ENCODE measurements at places on chromosomes 11 and 22.

GRCh38 chr11:119461229-119461963 lies 38.4 kb upstream of the THY1 start:
- no peak for DNase-seq

DNA sequence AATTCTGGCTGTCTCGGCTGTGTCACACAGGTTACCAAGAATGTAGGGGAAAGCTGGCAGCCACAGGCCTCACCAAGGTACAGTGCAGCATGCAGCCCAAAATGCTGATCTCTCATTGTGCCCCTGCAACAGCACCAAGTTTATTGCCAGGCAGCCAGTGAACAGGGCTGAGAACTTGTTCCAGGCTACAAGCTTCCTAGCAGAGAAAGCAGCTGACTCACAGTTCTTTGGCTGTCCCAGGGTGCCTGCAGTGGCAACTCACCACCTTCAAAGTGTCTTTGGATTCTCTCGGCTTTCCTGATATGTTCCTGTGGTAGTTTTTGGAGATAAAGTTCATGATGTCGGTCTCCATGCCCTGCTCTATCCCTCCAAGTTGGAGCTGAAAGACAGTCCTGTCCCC lies 719.1 kb upstream of the ANO3 start:
- no peak for DNase-seq

GRCh38 chr11:60700689-60701468 lies 1.5 kb downstream of the MS4A8 start:
- peak; percentile 25 for DNase-seq

DNA sequence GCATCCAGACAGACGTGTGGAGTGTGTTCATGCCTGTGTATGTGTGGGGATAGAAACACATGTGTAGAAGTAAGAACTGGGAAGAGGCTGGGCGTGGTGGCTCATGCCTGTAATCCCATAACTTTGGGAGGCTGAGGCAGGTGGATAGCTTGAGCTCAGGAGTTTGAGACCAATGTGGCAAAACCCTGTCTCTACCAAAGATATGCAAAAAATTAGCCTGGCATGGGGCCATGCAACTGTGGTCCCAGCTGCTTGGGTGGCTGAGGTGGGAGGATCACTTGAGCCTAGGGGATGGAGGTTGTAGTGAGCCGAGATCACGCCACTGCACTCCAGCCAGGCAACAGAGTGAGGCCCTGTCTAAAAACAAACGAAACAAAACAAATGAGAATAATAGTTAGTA lies 1166.6 kb downstream of the TBC1D22A start:
- no peak for DNase-seq

GRCh38 chr11:490186-490929 lies 16.7 kb downstream of the RNH1 start:
- DNase-seq = no peak

DNA sequence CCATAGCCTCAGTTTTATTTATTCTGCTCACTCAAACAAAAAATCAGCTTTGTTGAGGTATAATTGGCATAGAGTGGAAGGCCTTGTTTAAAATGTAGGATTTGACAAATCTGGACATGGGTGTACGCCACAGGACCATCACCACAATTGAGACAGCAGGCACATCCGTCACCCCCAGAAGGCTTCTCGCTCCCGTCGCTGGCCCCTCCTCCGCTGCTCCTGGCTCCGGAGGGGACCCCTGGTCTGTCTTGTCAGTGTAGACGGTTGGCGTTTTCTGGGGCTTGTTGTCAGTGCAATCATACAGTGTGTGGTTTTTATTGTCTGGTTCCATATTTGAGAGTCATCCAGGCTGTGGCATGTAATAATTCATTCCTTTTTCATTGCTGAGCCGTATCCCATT lies 97.6 kb downstream of the KCNQ1 start:
- DNase-seq = no peak

GRCh38 chr11:73308961-73309919 lies 1.2 kb downstream of the ARHGEF17 start:
- peak; percentile 40 for DNase-seq

DNA sequence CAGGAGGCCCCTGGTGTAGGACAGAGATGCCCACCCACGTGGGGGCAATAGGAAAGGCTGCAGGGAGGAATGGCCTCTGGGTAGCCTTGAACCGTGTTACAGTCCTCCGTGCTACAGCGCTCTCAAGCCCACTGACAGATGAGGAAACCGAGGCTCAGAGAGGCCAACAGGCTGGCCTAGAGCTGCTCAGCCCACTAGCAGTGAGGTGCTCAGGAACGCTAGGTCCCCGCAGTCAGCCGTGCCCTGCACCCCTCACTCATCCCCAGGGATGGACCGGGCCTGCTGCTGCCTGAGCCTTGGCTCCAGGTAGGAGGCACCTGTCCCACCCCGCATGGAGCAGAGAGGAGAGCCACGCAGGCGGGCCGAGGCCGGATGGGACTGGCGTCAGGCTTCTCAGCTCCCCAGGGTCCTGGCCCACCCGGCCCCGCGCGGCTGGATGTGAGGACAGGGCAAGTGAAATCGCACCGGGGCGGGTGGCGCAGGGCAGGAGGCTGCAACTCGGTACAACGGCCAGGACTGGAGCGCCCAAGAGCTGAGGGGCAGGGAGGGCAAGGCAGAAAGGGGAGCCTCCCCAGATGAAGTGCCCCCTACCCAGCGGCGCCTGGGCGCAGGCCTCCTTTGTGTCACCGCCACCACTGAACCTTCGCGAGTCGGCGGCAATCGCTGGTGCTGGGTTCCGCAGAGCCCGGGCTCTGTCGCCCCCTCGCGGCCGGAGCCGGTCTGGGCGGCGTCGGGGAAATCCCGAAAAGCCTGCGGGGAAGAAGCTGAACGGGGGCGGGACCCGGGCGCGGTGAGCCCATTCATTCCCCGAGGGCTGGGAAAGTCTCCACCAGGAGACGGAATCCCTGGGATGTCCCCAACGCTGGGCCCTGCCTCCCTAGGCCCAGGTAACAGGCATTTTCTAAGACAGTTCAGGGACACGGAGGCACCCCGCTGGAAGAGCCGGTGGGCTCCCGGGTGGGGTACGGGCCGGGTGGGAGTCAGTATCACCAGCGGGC lies 8.4 kb upstream of the SLC2A11 start:
- DNase-seq = peak; percentile 65

GRCh38 chr11:71473793-71474080 lies 20.7 kb downstream of the NADSYN1 start:
- no peak for DNase-seq

GRCh38 chr11:12653729-12654128 lies 20.5 kb upstream of the TEAD1 start:
- DNase-seq = no peak

DNA sequence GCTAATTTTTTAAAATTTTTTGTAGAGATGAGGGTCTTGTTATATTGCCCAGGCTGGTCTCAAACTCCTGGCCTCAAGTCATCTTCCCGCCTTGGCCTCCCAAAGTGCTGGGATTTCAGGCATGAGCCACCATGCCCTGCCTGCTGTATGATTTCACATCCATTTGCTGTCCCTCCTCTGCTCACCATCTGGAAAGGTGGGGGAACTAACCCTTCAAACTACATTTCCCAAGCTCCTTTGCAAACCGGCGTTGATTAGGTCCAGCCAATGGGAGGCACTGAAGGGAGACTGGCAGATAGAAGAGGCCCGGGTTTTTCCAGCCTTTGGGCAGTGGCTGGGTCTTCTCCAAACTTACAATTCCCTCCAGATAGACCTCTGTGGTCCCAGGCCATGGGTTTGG lies 19.3 kb downstream of the RFPL1 start:
- peak; percentile 65 for DNase-seq

GRCh38 chr11:70078781-70079616 lies 882 bp downstream of the ANO1 start:
- DNase-seq = no peak

DNA sequence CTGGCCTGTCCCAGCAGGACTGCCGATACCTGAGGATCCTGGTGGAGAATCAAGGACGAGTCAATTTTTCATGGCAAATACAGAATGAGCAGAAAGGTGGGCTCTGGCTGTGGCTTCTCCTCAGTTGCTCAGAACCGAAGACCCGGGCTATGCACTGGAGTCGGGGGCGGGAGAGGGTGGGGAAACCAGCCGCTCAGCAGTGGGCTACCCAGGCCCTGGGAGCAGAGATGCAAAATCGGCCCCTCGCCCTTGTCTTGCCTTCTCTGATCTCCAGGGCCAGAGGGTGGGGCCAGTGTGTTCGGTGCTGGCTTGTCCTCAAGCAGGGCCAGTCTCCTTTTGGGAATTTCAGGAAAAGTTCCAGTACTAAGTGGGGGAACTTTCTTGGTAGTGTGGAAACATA lies 18.4 kb upstream of the GLB1L2 start:
- DNase-seq = no peak

DNA sequence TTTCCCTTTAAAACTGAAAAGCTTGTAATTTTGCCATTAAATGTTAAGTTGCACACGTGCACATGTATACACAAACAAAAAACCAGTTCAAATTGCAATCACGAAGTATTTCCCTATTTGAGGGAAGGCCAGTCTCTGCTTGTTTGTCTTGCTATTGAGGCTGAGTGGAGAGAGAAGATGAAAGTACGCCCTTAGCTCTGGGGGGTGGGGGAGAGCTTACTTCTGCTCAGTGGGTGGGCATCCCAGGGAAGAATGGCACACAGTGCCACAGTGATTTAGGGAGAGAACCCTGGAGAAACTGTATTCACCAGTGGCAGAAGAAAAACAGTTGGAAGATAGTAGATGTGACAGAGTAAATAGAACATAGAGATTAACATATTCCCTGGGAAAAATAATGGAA lies 8.7 kb downstream of the YAP1 start:
- DNase-seq = no peak

GRCh38 chr11:63766531-63767235 lies 1.9 kb downstream of the ZFTA start:
- DNase-seq = no peak

GRCh38 chr22:40300884-40301672 lies 45.2 kb upstream of the ADSL start:
- no peak for DNase-seq

- no peak for DNase-seq
Observed at GRCh38 chr22:49216579-49216978, 611.1 kb downstream of the BRD1 start.

DNA sequence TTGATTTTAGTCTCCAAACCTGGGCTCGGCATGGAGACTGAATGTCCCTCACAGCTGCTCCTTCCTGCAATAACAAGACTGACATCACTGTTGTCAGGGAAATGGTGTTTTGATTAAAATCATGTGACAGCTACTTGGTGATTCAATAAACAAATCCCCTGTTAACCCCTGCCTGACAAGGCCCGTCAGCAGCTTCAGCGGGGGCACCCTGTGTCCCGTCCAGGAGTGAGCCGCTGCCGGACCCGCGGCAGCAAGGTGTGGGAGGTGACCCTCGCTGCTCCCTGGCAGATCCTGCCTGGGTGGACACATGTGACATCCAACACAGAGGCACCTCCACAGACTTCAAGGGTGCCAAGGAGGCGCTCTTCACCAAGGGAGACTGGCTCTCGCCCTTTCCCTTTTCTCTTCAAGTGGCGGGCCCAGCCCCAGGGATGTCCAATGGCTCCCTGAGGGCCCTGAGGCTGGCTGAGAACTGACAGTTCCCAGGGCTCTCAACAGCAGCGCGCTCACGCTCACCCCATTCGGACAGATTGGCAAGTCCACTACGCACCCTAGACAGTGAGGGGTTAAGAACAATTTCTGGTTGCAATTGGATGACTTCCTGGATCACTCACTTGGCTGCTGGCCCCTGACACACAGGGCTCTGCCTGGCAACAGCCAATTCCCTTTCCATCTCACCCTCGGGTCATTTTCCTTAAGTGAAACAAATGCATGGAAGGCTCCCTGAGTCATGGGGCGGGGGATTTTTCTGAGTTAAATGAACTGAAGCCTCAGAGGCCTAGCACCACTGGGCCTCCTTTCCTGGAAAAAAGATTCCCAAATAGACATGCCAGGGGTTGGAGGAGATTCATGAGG lies 30.7 kb downstream of the PPP2R1B start:
- no peak for DNase-seq

DNA sequence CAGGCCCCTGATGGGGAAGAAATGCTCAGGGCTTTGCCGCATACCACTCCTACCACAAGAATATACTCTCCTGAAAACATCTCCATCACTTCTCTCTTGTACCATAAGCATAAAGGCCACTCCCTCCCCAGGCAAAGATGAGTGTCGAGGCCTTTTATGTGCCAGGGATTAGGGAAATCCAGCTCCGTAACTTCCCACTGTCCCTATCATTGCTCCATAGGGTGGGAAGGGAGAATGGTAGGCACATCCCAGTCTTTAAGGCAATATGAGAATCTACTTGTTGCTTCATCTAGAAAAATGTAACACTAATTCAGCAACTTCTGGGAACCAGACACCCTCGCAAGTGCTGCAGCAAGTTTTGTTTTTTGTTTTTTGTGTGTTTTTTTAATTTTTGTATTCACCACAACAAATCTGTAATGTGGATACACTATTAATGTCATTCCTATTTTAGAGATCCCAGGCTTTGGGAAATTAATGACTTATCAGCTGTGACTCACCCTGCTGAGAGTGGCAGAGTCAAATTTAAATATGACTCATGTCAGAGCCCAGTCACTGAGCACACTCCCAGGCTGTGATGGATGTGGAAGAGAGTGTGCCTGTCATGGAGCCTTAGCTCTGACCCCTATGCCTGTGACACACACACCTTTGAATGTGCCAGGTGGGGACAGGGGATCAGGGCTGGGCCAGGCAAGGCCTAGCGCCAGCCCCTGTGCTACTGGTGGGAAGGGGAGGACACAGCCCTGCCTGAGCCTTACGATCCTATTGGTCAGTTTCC lies 23.4 kb downstream of the PANX1 start:
- DNase-seq = peak; percentile 39

- DNase-seq = no peak
Observed at GRCh38 chr11:41282395-41282794, 177.1 kb downstream of the LRRC4C start.

GRCh38 chr11:61503135-61503770 lies 5.3 kb upstream of the LRRC10B start:
- DNase-seq = no peak

- no peak for DNase-seq
Observed at GRCh38 chr11:41494716-41495115, 35.3 kb upstream of the LRRC4C start.

DNA sequence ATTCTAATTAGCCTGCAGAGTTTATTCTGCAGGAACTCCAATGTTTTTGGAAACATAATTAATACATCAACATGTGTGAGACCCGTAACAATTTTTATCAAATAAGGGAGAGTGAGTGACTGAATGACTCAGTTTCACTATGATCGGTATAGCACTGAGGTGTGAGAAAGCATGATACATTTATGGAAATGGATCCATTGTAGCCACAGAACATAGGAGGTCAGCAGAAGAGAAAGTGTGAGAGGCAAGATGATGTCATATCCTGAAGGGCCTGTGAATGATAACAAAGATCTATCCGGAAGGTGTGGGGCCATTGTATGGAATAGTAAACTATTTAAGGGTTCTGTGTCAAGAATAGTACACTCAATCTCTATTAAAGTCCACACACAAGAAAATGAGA lies 1406.1 kb upstream of the TENM4 start:
- no peak for DNase-seq

GRCh38 chr11:10095412-10096208 lies 198.4 kb downstream of the SBF2 start:
- no peak for DNase-seq

- DNase-seq = no peak
Observed at GRCh38 chr22:42641801-42642413, 1.5 kb upstream of the ATP5MGL start.

- peak; percentile 42 for DNase-seq
Observed at GRCh38 chr11:75635066-75635862, 33.6 kb downstream of the MAP6 start.
